ENCODE measurements at places on chromosomes 7 and 10.
A peak's percentile ranks its signal among the peaks of the same experiment; 100 is the strongest.

GRCh38 chr7:44636926-44637325, 30.5 kb downstream of the OGDH start:
- DNase-seq, result no peak

- DNase-seq, result no peak
Observed at GRCh38 chr7:97015279-97015678, 9.4 kb downstream of the DLX5 start.

DNA sequence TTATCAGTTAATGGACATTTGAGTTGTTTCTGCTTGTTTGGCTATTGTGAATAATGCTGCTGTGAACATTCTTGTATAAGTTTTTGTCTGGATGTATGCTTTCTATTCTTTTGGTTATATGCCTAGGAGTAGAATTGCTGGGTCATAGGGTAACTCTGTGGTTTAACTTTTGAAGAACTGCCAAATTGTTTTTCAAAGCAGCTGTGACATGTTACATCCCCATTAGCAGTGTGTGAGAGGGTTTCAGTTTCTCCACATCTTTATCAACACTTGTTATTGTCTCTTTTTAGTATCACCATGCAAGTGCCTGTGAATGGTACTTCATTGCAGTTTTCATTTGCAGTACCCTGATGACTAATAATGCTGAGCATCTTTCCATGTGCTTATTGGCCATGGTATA, 2.1 kb upstream of the NDUFB8 start:
- no peak for DNase-seq

- no peak for DNase-seq
Observed at GRCh38 chr10:89867964-89868363, 166.6 kb downstream of the KIF20B start.

DNA sequence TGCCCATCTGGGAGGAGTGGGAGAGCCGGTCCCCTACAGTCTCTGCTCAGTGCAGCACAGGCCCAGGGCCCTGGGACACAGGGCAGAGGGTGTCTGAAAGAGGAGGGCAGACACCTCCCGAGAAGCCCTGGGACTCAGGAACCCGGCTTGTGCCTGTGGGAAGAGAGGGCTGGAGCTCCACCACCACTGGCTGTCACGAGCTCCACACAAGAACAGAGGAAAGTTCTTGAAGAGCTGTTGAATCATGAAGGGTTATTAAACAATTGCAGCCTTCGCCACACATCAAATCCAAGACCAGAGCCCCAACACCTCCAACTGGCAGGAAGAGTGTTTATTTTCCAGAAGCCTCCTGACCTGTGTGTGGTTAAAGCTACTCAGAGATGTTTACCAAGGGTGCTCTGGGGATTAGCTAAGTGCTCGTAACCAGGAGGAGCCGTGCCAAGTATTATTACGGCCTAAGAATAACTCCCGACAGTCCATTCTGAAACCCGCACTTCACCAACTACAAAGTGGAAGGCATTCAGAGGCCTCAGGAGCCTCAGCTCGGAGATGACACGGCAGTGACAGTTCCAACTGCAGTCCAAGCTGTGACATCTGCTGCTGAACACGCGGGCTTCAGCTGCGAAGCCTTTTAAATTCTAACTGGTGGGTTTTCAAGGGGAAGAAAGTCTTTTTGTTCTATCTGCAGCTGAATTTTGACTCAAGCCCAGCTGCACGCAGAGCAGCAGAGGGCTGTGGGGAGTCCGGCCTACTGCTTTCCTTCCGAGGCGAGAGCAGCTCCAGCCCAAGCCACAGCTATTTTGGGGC, 75.1 kb downstream of the MAD1L1 start:
- no peak for DNase-seq

DNA sequence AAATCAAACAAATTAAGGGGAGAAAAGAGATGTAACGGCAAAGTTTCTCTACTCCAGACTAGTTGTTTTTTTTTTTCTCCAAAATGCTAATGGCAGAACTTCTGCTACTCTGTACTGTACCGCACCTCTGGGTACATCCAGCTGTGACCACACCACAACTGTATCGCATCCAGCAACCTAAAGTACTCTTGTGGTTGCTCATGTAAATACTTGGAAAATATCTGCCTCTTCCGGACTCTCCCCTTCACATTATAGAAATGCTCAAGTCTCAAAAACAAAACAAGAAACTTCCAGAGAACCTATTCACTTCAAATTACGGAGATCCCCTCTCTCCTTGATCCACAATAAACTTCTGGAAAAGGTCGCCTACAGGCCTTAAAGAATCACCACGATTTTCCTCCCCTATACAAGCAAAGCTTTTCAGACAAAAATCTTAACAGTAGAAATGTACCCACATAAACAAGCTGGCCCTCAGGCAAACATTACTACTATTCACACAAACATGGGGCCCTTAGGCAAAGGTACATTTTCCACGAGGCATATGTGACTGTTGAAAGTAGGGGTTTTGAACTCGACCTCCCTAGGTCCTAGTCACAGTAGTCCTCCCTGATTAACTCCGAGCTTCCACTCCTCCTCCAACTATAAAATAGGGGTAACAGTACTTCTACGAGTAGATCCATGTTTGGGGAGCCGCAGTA, 222.9 kb upstream of the MKLN1 start:
- no peak for DNase-seq

DNA sequence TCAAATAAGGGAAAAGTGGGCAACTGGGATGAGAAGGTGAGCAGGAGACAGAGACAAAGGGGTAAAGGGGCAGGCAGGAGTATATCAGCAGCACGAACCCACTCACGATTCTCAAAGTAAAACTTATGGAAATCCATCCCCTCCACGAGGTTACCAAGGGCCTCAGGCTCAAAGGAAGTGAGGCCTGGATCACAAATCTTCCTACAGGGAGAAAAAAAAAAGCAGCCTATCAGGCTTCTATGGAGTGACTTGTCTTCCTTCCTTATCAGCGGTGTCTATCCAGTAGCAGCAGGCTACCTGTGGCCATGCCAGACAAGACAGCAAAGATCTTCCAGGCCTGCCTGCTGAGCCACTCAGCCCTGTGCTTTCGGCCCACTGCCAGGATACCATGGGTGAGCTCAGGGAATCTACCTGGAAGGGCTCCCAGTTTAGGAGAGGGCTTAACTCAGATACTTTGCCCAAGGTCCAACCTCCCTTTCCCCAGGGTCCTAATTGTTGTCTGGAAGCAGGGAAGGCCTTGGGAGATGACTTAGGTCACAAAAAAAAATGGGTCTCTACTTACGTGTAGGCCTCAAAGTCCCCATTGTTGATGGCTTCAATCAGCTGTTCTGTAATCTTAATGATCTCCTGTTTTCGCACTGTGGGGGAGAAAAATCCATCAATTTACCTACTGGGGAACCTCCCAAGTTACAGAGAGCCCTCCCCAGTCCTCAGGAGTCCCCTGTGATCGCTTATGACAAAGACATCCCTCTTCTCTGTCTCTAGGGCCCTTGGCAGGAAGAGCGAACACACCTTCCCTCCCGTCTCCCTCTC, 5.7 kb upstream of the NDST2 start:
- DNase-seq, result no peak

DNA sequence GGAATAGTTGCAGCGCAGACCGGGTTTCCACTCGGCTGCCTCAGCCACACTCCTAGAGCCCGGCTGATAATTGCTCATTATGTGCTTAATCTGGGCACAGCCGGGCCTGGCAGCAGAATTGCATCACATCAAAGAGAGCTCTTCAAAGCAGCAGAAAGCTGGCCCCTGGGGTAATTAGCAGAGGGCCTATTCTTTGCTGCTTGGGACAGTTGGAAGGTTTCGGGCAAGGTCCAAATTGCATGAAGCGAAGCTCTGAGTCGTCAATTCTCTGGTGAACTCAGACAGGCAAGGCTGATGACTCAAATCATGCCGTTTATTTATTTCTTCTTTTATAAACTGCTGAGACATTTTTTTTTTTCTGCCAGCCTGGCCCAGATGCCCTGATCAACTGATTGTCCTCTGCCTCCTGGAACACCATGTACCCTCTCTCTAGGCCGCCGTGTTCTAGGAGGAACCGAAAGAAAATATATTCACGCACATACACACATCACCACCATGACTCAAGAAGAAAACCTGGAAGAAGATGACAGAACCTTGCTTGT, 242.2 kb downstream of the RAB11FIP2 start:
- no peak for DNase-seq

DNA sequence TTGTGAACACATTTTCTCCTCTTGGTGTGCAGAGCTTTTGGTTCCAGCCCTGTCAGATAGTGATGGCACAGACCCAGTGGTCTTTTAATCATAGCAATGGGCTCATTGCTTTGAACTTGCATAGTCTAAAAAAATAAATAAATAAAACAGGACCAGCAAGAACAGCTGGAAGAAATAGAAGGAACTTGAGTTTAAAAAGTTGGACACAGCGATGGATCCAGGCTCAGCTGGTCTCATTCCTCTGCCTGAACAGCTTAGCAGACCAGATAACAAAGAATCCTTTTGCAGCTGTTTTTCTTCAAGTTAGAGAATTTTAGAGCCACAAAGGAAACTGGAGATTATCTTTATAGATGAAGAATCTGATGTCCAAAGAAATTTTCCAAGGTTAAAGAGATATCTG, 1005.6 kb downstream of the LRMDA start:
- no peak for DNase-seq

GRCh38 chr7:17274551-17275245, 23.8 kb upstream of the AHR start:
- no peak for DNase-seq

GRCh38 chr7:145732521-145732920, 384.1 kb upstream of the CNTNAP2 start:
- DNase-seq, result no peak

GRCh38 chr7:6516387-6516983, 34.8 kb downstream of the GRID2IP start:
- DNase-seq, result peak; percentile 56

DNA sequence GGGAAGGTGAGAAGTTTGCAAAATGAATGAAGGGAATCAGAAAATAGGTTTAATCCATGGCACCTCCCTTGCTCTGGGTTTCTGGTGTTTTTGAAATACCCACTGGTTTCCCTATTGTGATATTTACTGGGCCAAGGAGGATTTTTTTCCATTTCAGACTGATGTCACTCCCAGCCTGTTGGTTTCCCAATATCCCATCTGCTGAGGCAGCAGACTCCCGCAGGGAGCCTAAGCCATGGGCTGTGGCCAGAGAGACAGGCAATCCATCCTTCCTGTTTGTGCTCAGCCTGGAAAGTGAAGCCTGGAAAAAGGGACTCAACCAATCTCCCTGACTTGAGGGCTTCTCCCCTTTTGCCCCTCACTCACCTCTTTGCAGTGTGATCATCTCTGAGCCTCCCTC, 22.8 kb downstream of the FAM107B start:
- DNase-seq, result no peak

GRCh38 chr7:21367081-21367480, 60.8 kb upstream of the SP4 start:
- DNase-seq, result no peak

- no peak for DNase-seq
Observed at GRCh38 chr7:20331910-20332813, 1.5 kb downstream of the ITGB8 start.

GRCh38 chr10:121338206-121338980, 259.9 kb downstream of the FGFR2 start:
- DNase-seq, result no peak

DNA sequence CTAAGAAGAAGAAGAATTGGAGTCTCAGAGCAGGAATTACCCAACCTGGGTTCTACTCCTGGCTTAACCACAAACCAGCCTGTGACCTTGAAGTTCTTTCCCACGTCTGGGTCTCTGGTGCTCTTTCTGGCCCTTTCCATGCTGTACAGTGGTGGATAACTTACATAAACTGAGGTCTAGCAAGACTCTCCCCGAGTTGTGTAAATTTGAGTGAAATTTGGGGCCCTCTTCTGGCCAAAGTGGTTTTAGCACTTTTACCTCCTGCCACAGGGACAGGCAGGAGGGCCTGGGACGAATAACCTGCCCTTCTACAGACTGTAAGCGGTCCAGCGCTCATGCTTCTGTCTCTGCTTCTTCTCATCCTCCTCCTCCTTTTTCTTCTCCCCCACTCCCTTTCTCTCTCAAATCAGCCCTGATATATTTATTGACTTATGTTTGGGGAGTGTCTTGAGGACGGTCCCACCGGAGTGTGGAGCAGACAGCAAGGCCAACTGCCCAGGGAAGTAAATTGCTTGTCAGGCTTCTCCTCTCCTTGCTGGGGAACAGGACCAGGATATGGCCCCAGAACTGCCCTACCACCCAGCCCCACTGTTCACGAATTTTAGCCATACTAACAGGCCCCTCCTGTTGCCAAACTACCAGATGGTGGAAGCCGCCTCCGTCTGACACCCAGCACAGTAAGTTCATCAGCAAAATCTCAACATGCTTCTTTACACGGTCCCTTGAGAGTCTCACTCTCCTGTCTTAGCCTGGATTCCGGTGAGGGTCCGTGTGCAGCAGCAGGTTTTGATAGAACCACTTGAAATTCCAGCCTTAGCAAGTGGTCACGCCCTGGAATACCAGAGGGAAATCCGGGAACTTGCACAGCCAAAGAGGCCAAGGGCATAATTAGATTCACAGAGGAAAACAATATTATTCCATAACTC, 4.0 kb upstream of the SH3PXD2A start:
- peak; percentile 40 for DNase-seq

DNA sequence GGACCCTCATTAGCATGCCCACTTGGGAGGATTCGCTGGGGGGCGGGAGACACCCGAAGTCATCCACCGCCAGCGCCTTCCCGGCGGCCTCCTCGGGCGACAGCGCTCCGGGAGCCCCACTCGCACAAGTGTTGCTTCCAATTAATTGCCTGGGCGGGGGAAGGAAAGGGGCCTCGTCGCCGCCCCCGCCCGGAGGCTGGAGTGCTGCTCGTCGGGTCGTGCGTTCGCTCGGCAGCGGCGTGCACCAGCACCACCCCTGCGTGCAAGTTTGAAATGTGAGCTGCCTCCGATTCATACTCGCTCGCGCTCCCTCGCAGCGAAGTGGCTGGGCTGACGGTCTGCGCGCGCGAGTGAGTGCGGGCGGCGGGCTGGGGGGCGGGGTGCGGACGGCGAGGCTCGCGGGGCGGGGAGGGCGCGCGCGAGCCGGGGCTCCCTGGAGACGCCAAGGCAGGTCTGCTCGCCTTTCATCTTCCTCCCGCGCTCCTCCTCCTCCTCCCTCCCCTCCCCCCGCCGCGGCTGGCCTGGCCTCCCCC, 104.6 kb upstream of the PPIF start:
- DNase-seq, result peak; percentile 53

DNA sequence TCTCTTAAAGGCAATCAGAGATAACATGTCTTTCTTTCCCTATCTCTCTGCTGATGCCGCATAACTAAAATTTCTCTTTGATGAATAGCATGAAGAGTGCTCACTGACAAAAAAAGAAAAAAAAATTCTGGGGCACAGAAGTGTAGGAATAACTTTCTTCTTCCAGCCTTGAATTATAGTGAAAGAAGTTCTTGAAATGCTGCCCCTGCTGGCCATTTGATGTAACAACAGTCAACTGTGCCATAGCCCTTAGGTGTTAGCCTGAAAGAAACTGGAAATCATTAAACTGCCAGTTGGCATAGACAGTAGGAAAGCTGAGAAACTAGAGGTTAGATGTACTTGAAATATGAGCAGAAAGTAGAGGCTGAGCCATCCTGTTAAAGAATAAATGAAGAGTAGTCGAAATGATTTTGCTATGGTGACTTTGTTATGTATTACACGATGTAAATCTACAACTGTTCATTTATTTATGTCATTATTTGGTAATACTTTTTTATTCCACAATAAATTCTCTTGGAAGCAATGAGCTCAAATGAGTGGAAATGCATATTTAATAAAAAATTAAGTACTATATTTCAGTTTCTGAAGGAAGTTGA, 48.3 kb upstream of the FAM171A1 start:
- peak; percentile 14 for DNase-seq

- DNase-seq, result no peak
Observed at GRCh38 chr7:48188776-48189520, 17.7 kb downstream of the ABCA13 start.
